Glutamatergic neuron (in vitro differentiated cells): ENCODE measurements at places on chromosomes 3 and 15.

DNA sequence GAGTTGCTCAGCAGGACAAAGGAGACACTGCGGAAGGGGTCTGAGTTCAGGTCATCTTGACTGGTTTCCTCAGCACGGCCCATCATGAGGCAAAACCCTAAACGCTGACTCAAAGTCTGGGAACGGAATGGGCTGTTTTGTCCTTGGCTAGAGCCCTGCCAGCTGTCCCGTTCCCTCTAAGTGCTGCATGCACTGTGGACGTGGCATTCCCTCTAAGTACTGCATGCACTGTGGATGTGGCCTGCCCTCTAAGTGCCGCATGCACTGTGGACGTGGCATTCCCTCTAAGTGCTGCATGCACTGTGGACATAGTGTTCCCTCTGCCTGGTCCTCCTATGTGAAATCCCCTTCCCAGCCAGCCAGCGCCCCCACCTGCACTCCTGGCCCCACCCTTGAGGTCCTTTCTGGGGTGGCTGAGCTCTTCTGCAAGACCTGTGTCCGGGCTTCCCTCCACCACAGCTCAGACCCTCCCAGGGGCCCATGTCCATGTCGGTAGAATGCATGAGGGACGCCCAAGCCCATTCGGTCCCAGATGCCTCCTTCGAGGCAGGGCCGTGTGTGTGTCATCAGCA lies 36.7 kb downstream of the TM2D3 start:
- DNase-seq = no peak

GRCh38 chr15:38671675-38672254 lies 107.2 kb upstream of the RASGRP1 start:
- DNase-seq = no peak

- no peak for DNase-seq
Observed at GRCh38 chr15:86833595-86833994, 753.9 kb downstream of the AGBL1 start.

DNA sequence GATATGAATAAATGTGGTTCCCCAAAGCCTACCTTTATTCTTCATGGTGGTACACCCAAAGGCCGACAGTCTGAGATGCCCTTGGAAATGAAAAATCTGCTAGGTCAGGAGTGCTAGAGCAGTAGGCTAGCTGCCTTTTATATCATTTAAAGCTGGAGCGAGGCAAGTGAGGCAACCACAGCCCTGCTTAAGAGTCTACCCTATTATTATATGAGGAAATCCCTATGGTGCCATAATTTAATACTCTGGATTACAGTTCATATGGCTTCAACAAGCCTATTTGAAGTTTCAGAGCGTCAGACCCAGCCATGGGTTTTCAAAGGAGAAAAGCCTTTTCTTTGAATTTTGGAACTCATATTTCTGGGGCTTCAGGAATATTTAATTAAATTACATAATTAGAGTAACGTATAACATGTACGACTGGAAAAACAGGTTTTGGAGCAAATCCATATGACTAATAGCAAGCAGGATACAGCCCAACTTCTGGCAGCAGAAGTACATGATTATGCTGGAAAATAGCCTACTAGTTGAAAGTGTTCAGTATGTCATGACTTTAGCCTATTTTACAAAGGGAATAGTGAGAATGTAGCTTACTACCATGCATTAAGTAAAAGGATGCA lies 18.0 kb upstream of the SLTM start:
- DNase-seq = no peak

DNA sequence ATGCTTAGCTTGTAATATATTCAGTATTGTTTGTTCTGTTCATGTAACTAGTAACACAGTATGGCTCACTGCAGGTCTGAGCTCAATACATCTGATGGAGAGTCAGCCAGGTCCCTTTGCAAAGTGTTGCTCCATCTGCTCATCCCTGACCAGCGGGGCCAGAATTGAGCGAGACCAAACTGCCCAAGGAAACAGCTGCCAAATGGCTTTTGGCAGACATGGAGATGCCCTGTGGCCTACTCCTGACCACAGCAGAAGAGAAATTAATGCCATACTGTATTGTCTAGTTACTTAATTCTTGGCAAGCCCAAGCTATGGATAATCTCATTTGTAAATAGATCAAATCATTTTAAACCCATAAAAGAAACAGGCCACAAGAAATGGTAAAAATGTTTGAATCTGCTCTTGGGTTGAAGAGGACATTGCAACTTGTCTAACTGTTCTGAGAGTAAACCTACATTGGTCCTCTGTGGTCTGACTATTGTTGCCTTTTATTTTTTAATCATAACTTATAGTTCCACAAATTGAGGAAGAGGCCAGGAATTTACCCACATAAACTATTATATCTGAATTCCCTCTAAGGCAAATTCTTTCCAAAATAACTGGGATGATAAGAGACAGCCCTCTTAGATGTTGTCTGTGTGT lies 209.5 kb downstream of the EBLN2 start:
- peak; percentile 42 for DNase-seq

DNA sequence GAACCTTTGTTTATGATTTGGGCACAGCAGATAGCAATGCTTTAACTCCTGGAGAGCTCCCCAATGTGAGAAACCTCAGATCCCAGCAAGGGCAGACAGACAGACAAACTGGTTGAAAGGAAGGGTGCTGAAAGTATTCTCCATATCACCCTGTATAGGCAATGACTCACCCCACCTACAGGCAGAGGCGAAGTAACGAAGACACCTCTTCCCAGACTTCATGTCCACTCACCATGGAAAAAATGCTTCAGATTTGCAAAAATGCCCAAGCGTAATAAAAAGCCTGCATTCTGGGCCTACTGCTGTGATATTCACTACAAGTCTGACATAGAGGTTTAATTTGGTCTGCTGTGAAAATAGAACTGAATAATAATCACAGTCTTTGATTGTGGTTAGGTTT lies 50.5 kb downstream of the THBS1 start:
- no peak for DNase-seq

DNA sequence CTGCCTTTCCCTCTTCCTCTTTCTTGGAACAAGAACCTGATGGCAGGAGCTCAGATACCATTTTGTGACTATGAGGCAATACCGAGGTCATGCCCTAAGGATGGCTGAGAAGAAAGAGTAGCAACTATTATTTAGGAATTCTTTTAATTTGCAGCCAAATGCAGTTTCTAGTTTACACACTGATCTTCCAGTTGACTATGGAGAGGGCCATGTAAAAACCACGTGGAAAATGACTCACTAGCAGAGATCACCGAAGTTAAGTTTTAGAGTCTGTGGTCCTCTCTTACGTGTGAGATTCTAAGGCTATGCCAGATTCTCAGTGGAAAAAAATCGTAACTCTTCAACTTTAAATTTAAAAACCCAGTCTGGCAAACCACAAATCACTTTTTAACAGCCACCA lies 7.8 kb downstream of the BNC1 start:
- DNase-seq = no peak

DNA sequence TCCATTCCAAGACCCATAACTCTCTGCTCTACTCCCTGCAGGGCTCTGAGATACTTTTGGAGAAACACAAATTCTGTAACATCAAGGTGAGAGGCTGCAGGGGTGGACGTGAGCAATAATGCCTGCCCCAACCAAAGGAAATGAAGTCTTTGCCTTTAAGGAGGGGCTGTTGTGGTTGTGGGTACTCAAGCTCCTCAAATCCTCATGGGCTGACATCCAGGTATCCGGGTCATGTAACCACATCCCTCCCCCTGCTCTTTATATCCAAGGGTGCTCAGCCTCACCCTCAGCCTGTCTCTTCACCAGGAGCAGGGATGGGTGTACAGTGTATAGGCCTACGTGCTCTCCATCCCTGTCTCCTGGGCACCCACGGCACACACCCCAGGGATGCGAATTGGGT lies 32.3 kb downstream of the NOX5 start:
- DNase-seq = no peak

DNA sequence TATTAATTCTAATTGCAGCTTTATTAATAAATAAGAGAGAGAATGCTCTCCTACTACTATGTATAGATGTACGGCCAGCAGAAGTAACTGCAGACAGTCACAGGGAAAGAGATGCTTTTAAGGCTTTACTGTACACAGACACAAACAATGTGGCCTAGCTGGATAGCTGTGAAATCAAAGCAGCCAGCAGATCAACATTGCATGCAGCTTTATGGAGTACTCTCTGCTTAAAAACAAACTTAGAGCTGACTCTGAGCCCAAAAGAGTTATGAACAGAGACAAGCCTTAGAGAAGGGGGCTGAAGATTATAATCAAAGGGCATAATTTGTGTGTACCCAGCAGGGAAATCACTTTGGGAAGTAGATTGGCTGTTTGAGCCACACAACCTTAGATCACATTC lies 47.2 kb downstream of the CADM2 start:
- no peak for DNase-seq

DNA sequence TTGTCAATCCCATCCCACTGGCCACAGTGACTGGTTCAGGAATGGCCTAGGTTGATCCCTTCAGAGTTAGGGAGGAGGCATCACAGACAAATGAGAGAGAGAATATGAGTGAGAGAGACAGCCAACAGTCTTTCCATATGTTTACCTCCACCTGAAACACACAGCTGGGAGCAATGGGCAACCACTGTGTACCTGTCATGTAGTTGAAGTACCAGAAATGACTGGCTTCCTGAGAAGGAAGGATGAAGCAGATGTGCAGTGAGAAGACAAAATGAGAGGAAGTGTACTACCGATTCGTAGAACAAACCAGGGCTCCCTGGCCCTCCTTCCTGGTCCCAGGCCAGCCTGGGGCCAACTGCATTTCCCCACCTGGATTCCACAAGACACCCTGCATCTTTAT lies 27.4 kb downstream of the SRGAP3 start:
- DNase-seq = no peak

DNA sequence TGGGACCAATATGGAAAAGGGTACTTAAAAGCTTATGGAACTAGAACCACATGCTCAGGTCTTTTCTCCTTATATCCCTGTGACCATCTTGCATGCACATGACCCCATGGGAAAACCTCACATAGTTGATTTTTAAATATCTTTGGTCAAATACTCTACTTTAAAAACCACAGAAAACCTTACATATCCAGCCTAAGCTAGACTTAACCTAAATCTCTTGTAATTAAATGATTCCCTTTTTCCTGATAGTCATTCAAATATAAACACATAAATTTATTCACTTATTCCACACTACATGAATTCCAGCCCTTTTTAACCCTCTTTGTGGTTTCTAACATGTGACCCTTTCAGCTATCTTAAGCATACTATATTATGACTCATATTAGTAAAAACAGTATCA lies 46.8 kb downstream of the DNAJC13 start:
- no peak for DNase-seq

DNA sequence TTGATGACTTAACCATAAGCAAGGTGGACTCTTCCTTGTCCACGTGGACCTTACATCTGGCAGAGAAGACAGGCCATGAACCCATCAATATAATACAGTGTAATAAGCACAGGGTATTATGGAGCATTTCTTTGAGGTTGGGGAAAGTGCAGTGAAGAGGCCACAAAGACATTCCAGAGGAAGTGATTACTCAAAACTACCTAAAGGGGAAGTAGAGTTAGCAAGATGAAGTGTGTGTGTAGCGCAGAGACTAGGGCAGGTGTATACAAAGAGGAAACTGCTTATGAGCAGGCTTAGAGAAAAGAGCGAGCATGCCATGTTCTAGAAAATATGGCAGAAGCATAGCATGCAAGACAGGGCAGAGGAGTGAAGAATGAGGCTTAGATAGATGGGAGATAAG lies 17.9 kb downstream of the CP start:
- no peak for DNase-seq

- DNase-seq = no peak
Observed at GRCh38 chr3:102512734-102513504, 78.1 kb downstream of the ZPLD1 start.

DNA sequence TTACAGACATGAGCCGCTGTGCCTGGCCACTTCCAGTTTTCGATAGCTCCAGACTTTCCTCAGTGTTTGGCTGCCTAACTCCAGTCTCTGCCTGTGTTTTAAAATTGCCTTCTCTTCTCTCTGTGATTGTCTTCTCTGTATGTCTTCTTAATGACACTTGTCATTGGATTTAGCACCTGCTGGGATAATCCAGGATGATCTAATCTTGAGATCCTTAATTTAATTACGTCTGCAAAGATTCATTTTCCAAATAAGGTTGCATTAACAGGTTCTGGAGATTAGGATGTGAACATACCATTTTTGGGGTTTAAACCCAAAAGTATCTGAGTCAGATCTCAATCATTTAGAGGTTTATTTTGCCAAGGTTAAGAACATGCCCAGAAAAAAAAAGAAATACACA lies 222.2 kb upstream of the PDZRN3 start:
- DNase-seq = no peak

DNA sequence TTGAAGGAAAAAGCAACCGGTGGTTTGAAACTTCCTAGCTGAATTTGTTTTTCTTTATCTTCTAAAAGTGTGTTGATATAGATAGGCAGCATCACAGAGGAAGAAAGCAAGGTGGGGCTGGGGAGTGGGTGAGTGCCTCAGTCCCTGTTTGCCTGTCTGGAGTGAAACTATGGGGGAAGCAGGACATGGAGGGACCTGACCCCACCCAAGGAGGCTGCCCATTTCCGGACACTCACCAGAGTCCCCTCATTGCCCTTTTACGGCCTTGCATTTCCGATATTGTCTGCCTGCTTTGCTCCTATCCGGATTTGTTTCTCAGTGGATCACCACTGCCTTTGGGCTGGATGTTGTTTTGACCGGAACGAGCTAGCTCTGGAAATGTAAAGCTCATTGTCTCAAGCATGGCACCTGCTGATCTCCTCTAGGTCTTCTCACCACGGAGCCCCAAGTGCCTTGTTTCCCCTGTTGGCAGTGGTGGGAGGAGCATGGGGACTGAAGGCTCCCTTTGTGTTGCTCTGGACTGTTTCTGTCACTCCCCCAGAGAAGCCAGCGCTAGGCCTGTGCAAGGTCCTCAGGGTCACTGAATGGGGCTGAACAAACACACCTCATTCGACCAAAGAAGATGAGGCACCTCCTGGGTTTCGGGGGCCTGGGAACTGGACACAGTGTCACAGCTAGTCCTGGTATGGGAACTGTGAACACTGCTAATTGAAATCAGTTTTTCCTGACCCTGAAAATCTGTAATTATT lies 7.0 kb downstream of the CLDN11 start:
- no peak for DNase-seq

DNA sequence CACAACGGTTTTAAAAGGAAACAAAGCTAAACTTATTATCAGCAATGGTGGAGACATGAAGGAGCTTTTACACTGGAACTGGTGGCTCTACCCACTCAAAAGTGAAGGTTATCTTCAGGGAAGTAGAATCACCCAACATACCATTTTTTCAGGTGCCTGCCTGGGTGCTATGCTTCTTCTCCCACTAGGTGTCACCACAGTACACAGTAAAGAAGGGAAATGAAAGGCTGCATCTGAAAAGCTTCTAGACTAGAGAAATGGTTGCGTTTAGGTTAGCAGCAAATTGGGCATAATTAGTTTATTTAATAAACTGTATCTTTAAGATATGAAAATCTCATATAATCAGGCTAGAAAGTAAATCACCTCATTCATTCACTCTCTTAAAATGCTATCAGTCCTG lies 47.0 kb upstream of the SELENOK start:
- peak; percentile 52 for DNase-seq

DNA sequence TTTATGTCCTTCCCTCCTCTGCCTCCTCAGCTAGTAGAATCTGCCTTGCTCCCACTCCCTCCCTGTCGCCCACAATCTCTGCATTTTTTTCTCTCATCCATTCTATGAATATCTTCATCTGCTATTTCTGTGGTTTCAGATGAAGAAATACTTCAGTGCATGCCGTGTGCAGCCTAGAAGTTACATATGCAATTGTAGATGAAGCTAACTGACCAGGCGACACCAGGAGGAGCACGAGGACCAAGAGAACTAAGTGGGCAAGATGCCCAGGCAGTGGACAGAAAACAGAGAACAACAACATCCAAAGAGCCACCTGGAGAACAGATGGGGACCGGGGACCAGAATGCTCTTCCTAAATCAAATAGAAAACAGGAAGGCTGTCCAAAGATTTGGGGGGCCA lies 121.4 kb upstream of the ATP11B start:
- no peak for DNase-seq
